H1 (cell line): ENCODE measurements at places on chromosomes 13 and 19. TPM values are rescaled to one million over a fixed set of nuclear protein-coding genes. Genes with fewer than 3 reads are reported as not detected.

The PABPC3 gene
- 0.48 TPM in 2 replicates for total RNA-seq

The GARIN5A gene
- total RNA-seq: 8.1 and 9.1 TPM in 2 replicates

The RNF6 gene
- total RNA-seq: 13.8 and 15.0 TPM in 2 replicates

The ZNF333 gene
- total RNA-seq: 7.3 and 7.5 TPM in 2 replicates

The TTYH1 gene
- total RNA-seq: 24.3 and 26.7 TPM in 2 replicates

The ACTN4 gene
- 520 and 530 TPM in 2 replicates for total RNA-seq

GRCh38 chr19:49020342-49020741 is 3.5 kb upstream of the LHB start:
- peaks cover 2% of the 10 kb centered on the region; the same call in 1 of the 2 replicates for H3K36me3 ChIP-seq
- H3K4me3 ChIP-seq: no peak overlapping the region
- DNase-seq: no peak
- peaks cover 10% of the 10 kb centered on the region; the same call in 1 of the 2 replicates for H3K4me1 ChIP-seq
- H3K27me3 ChIP-seq: peaks cover 14% of the 10 kb centered on the region

DNA sequence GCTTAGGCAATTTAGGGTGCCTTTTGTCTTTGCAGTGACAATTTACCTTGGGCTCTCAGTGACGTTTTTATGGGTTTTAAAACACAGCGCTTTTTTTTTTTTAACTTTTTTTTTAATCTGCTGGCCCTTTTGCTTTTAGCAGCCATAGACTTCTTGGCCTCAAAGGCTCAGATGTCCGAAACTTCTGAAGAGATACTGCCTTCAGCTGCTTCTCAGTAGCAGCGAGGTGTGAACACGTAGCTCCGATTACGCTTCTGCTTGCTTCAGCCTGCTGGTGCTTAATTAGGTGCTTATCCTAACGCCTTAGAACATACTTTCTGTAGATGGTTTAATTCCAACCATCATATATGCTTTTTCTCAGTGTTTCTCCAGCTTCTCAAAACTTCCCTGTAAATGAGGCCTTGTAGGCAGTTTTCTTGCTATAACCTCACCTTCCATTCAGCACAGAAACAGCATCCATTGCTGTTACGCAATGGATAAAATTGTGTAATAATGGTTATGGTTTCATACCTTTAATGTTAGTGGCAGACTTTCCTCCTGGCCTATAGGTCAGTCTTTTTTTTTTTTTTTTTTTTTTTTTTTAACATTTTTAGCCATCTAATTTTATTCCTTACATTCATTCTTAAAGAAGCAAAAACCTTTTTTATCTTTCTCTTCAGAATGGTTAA is 723.9 kb downstream of the GPC5 start:
- no peaks in the 10 kb centered on the region for H3K27me3 ChIP-seq
- H3K4me3 ChIP-seq: no peak overlapping the region
- no peaks in the 10 kb centered on the region for H3K4me1 ChIP-seq
- DNase-seq: no peak

DNA sequence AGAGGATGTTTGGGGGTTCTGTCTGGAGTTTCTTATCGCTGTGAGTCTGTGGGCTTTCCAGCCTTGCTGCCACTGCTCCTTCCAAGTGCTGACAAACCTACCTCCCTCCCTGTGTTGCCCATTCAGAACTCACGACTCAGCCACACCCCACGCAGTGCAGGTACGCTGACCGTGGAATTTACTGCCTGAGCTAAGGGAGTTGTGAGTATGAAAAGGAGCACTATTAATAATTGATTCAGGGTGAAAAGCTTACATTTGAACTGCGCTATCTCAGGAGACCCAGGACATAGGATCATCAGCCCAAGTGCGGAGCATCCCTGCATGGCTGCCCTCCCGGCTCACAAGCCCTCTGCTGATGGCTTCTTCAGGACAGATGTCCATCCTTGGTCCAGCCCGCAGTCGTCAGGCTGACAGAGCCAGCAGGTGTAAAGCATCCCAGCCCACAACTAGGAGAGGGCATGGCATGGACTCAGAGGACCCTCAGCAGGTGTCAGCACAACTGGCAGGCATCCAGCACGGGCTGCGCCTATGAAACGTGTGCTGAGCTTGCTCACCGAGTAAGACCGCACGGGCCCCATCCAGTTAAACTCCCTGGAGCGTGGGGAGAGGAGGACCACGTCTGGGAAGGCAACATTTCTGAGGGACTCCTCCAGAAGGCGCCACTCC is 244.0 kb downstream of the COL4A1 start:
- DNase-seq: no peak
- no peaks in the 10 kb centered on the region for H3K4me1 ChIP-seq
- H3K27me3 ChIP-seq: no peaks in the 10 kb centered on the region
- no peak overlapping the region for H3K4me3 ChIP-seq
- no peak overlapping the region for H3K27ac ChIP-seq

- DNase-seq: no peak
- H3K4me1 ChIP-seq: no peaks in the 10 kb centered on the region
- H3K36me3 ChIP-seq: peaks cover 2% of the 10 kb centered on the region; the same call in 1 of the 2 replicates
- no peak overlapping the region for H3K27ac ChIP-seq
These were observed 603.7 kb downstream of the UQCRFS1 start for GRCh38 chr19:28609091-28609755.

GRCh38 chr19:12783291-12783848 is 7.9 kb upstream of the JUNB start:
- no peak overlapping the region for H3K27ac ChIP-seq
- H3K4me1 ChIP-seq: peaks cover 20% of the 10 kb centered on the region
- peak overlapping the region; percentile 52; the same call in 1 of the 2 replicates for H3K4me3 ChIP-seq

DNA sequence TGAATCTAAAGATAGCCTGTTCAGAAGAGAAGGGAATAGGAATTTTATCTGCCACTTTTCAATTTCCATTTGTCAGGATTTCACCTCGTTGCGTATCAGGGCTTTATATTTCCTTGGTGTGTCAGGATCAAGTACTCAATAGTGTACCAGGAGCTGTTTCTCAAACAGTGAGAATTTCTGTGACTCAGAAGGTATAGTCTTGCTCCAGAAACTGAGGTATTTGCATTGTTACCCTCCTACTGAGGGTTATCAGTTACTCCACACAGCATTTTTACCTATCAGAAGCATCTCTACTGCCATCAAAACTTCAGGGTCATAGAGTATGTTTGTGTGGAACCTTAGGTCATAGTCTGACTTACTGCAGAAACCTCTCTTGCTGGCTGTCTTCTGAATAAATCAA is 271.7 kb upstream of the EDNRB start:
- no peaks in the 10 kb centered on the region for H3K27me3 ChIP-seq
- H3K4me1 ChIP-seq: no peaks in the 10 kb centered on the region
- DNase-seq: no peak
- H3K4me3 ChIP-seq: no peak overlapping the region
- H3K36me3 ChIP-seq: no peaks in the 10 kb centered on the region
- no peak overlapping the region for H3K27ac ChIP-seq
